ENCODE measurements at places on chromosomes 6 and 20.

DNA sequence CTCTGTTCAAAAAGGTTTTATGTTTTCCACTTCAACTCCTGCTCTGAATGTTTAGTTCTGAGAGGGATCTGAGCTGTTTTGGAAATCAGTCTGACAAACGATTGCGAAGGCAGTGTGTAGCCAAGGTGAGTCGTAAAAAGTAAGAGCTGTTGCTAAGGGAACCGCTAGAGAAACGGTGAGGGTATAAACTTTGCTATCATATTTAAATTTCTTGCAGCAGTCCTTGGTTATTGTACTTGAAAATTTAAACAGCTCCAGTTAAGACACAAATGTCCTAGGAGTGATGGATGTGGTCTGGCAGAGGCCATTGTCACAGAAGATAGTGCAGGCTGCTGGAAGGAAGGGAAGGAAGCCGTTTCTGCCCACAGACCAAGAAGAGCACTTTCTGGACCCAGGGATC, 64.9 kb upstream of the CITED2 start:
- DNase-seq = no peak

GRCh38 chr20:18802012-18802634, 11.5 kb upstream of the SCP2D1 start:
- DNase-seq = no peak

DNA sequence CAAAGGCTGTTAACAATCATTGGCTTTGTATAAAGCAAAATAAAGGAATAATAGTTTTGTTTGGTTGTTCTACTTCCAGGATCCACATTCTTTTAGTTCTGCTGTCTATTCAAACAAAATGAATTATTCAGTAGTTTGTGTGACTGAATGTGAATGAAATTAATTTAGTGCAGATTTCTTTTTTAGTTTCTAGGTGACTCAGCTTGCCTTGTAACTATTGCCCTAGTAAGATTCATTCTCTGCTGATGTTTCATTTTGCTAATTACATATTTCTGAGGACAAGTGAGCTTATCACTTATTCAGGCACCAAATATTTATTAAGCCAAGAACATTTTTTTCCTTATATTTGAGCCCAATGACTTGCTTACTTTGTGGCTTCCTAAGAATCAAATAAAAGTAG, 46.5 kb upstream of the RIPOR2 start:
- DNase-seq = no peak

- no peak for DNase-seq
These were observed 29.0 kb downstream of the MAP3K5 start for GRCh38 chr6:136763255-136763654.

GRCh38 chr20:40942006-40942405, 86.6 kb upstream of the TOP1 start:
- no peak for DNase-seq

- no peak for DNase-seq
These were observed 57.4 kb downstream of the CHMP4B start for GRCh38 chr20:33868595-33868994.

DNA sequence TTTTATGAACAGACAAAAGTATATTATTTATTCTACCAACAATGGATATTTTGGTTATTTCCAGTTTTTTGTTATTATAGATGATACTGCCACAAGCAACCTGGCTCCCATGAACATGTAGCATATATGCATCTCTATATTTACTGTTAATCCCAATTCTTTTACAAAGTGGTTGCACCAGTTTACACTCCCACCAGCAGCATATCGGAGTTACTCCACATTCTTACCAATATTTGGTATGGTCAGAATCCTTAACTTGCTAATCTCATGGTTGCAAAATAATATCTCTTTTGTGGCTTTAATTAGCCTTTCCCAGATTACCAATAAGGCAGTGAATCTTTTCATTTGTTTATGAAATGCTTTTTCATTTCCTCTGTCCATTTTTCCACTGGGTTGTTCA, 137.6 kb upstream of the CDYL start:
- DNase-seq = no peak

GRCh38 chr6:152573762-152574161, 63.4 kb downstream of the SYNE1 start:
- no peak for DNase-seq

- no peak for DNase-seq
These were observed 4.9 kb downstream of the ASCC3 start for GRCh38 chr6:100876251-100876650.

DNA sequence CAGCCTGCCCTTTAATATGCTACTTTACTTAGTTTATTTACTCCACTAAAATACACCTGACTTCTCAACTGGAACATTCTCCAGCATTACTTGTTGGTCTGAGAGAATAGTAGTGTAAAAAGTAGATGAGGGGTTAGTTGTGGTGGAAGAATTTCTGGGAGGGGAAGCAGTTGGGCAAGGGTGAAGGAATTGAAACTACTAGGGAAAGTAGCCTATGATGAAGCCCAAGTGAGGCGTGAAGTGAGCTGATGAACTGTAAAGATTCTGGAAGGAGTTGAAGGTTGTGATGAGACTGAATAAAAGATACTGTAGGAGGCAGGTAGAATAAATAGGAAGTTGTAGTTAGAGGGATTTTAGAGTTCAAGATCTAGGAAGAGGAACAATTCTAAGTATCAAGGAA, 72.5 kb downstream of the ITCH start:
- no peak for DNase-seq

- DNase-seq = no peak
These were observed 34.9 kb upstream of the SNX9 start for GRCh38 chr6:157788180-157788579.

GRCh38 chr20:21129861-21130260, 4.0 kb downstream of the KIZ start:
- DNase-seq = no peak

DNA sequence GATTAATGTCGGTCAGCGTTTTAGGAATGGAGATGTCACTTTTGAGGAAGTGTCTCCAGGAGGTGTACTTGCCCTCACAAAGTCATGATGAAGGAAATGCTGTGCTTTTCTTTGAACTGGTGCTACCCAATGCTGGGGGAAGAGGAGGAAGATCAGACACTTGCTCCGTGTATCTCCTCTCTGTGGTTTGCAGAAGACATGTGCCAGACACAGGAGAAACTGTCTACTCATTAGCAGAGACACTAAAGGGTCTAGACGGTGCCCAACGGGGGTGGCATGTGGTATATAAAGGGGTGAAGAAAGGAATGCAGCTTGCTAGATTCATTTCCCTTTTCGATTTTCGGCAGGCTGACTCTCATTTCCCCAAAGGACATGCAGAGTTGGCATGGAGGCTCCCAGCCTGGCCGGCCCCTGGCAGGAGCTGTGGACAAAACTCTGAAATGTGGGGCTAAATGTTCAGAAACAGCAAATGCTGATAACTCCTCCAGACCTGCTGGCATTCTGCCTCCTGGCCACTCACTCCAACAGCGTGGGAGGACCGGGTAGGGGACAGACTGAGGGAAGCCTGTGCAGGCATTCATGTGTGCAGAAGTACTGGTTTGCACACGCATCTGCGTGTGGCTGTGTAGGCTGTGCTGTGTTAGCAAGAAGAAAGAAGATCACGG, 59.6 kb upstream of the QKI start:
- no peak for DNase-seq

DNA sequence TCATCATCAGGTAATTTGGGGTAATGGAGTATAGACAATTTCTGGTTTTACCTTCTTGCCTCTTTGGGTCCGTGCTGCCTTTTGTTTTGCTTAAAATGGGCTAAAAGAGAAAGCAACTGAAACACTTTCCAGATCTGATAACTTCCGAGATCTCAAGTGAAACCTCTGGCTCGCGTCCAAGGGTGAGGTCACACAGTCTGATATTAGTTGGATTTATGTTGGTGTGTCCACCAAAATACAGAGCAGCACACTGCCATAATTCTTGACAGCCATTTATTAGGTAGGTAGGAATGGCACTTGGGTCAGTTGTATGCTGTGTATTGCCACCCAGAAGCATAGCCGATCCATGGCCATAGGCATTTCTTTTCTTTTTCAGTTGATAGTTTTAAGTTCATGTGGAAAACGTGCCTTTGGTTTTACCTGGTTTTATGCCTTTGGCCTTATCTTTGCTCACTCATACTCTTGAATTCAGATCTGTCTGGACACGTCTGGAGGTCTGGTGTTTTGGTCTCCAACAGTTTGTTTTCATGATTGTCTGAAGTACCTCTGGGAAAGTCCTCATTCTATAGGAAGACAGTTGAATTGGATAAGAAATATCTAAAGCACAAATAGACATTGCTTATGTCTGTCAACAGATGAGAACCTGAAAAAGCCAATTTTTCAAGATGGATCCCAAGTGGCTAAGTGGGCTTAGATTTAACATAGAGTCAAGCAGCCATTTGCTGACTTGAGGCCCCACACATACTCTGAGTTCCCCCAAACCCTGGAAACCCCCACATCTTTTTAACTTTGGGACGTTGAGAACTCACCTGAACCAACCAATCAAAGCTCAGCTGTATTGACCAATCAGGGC, 320.8 kb downstream of the SOX4 start:
- no peak for DNase-seq

DNA sequence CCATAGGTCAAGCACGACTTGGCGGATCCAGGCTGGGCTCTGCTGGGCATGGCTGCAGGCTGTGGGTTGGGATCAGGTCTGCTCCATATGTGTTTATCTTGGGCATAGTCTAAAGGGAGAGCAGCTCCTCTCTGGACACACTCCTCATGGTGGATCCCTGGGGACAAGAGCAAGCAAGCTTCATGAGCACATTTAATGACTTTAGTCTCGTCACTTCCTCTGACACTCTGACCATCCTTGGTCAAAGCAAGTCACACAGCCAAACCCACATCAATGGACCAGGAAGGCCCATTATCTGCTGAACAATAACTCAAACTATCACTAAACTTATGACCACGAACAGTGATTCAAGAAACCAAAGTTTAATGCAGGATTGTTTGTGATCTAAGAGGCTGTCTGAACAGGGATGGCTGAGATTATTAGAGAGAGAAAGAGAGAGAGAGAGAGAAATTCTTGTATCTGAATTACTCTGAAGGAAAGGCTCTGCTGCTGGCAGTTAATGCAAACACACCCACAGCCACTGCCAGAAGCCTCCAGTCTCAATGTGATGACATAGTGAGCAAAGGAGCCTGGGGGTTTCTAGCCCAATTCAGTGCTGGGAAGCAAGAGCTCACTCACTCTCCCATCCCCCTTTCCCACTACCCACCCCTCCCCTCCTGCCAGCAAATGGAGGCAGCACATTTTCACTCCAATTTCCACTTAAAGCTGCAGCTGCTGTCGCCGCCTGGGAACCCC, 490.2 kb upstream of the SULF2 start:
- peak; percentile 41 for DNase-seq

- no peak for DNase-seq
These were observed 4.4 kb upstream of the IFNGR1 start for GRCh38 chr6:137223370-137224131.

- no peak for DNase-seq
These were observed 423.3 kb downstream of the QKI start for GRCh38 chr6:163837691-163838431.

GRCh38 chr6:3748208-3749066, 3.1 kb downstream of the PXDC1 start:
- DNase-seq = no peak

GRCh38 chr6:83518816-83519480, 6.6 kb downstream of the PRSS35 start:
- DNase-seq = no peak

Measured in forelimb muscle (tissue), 1 donor.